T-helper 22 cell (primary cell): ENCODE measurements at places on chromosomes 16 and 17.

GRCh38 chr17:17086585-17086984, 44.3 kb downstream of the MPRIP start:
- DNase-seq: no peak

GRCh38 chr17:17512866-17513265, 16.7 kb upstream of the RASD1 start:
- DNase-seq: no peak

DNA sequence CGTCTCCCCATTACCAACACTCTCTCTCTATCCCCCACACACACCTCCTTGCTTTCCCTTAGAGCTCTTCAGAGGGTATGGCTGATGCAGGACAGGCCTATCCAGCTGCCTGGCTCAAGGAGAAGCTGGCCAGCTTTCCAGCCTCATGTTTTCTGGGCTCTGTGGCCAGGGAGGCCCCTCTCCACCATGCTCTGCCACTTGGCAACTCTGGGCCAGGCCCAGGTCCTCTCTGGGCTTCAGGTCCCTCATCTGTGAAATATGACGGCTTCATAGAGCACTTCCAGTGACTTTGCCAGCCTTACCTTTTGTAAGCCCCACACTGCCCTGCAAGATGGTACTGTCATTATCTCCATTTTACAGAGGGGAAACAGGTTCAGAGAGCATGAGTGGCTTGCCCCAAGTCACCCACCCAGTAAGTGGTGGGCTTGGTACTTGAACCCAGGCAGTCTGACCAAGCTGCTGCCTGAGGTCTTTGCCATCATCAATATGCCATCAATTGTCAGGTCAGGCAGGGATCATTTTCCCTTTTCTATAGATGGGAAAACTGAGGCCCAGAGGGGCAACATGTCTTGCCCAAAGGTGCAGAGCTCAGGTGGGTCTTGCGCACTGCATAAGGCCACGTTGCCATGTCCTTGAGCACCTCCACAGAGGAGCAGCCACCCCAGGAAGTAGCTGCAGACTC, 548 bp upstream of the ADGRG5 start:
- DNase-seq: no peak

- DNase-seq: no peak
These were observed 15.5 kb upstream of the USP22 start for GRCh38 chr17:21058098-21058893.

DNA sequence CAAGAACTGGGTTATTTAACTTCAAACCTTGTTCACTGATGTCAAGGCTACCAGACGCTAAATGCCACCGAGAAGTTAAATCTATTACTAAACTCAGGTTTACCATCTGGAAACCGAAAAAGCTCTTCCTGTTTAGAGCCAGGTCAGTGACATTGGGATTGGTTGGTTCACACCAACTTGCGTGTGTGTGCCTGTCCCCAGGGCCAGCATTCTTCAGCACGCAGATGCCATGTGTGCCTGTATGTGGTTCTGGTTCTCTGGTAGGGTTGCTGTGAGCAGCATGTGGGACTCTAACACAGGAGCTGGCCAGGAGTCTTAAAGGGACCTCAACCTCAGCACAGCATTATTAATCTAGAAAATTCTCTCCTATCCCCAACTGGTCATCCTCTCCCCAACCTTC, 18.1 kb upstream of the TBX2 start:
- no peak for DNase-seq

GRCh38 chr16:49452578-49452977, 79.0 kb downstream of the C16orf78 start:
- DNase-seq: no peak

GRCh38 chr17:69981441-69981840, 93.6 kb upstream of the KCNJ16 start:
- DNase-seq: no peak

DNA sequence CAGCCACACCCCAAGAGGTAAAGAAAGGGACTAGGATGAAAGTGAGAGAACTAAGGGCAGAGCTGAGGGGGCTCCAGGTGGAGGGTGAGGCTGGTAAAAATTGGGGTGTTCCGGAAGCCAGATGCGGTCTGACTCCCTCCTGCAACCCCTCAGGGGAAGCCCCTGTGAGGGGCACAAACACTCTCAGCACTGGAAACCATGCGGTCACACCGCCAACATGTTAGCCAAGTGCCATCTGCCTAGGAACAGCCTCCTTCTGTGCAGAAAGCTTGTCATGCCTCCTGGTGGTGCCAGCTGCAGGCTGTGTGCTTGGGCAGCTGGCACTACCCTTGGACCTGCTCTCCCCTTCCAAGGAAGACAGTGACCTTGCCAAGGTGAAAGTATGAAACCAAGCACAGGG, 83.5 kb upstream of the RPL38 start:
- no peak for DNase-seq

DNA sequence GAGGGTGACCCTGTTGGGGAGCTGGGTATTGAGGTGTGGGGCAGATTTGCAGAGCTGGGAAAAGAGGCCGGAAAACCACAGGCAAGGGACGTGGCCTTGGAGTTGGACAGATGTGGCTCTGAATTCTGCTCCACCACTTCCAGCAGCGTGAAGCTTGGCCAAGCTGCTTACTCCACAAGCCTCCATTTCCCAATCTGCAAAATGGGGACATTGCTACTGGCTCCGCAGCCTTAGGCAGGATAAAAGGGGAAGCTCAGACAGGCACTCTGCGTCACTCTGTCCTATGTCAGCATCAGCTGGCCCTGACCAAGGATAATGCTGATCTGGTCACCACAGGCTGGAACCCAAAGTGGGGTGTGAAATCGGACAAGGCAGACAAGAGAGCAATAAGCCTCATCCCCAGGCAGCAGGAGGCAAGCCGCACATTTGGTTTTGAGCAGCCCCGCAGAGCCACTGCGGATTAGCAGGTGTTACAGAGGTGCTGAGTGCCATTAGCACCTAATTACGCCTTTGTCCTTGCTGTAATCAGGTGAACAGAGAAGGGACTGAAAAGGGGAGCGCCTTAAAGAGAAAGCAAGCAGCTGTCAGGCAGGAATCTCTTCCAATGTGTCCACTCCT, 54.8 kb downstream of the SDK2 start:
- DNase-seq: no peak

DNA sequence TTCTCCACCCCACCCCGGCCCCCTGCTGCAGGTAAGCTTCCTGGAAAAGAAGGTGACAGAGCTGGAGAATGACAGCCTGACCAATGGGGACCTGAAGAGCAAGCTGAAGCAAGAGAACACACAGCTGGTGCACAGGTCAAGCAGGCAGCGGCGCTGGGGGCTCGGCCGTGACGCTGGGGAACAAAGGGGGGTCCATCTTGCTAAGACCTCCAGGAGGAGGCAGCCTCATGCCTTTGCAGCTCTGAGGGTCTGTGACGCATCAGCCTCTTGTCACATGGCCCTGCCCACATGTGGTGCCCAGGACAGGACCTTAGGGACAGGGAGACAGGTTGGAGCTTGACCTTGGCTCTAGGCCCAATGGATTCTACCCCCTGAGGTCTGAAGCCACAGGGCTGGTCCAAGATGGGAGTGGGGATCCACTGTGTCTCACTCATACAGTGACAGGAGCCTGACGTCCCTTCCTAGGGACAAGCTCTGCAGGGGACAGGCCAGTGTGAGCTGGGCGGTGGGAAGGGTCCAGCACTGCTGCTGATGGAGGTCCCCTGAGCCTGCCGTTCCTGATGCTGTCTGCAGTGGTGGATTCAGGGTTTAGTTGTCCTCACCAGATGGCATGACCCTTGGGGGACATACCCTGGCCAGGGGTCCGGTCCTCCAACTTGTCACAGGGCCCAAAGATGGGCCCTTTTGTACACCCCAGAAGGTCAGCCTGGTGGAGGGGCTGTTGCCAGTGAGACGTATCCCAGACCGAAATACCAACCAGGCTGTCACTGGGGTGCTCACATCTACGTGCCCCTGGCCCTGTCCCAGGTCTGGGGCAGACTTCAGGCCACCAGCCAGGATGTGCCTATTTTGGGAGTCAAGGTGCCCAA, 132.6 kb downstream of the RAB11FIP4 start:
- no peak for DNase-seq

DNA sequence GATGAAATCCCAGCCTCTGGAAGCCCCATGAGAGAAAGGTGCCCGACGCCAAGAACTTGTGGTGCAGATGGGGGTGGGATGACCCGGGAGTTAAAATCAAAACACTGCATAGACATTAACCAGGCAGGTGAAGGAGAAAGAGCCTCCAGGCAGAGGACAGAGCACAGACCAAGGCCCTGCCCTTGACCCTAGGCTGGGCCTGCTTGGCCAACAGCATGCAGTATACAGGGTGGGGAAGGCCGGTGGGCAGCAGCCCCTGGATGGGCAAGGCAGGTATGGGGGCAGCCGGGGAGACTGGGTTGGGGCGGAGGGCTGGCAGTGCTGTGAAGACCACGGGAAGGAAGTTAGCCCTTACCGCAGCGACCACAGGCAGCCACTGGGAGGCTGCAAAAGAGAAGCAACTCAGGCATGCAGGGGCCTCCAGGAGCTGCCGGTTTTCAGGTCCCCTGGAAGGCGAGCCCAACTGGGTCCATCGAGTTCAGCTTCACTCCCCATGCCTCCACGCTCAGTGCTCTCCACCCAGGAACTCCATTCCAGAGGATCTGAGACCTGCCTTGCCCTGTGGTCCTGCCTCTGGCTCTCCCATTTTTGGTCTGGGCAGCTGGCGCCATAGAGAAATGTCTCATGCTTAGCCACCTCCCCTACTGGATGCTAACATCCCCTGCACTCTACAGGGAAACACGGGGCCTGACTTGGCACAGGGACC, 81.2 kb downstream of the C16orf95 start:
- DNase-seq: no peak

- peak; percentile 49 for DNase-seq
These were observed 16.0 kb downstream of the SOX8 start for GRCh38 chr16:997440-998051.

DNA sequence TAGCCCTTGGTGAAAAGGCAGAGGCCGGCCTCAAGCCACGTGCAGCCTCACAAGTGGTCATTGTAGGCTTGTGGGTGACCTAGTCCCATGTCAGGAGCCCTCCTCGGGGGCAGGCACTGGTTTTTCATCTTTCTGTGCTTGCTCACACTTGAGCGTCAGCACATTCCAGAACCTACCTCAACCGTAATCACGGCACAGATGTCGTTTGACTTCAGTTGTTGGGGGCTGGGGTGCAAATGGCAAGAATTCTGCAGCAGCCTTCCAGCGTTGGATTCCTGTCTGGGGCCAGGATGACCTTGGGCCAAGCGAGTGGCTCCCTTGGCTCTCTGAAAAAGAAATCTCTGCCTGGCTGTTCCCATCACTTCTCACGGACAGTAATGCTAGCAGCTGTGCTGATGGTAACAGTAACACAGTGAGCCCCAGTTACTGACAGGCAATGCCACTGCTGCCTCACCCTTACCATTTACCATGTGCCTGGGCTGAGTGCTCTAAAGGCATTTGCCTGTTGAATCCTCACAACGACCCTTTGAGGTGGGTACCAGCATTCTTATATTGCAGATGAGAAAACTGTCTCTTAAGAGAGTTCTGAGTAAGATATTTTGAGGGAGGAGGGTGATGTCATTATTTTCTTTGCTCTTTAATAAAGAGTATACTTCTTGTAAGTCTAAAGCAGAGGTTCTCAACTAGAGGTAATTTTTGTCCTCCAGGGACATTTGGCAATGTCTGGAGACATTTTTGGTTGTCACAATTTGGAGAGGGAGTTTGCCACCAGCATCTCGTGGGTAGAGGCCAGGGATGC, 46.5 kb downstream of the KSR1 start:
- no peak for DNase-seq

GRCh38 chr17:81350320-81350890, 44.9 kb upstream of the BAHCC1 start:
- DNase-seq: no peak

- no peak for DNase-seq
These were observed 258 bp downstream of the PRKCB start for GRCh38 chr16:23836078-23836403.

- no peak for DNase-seq
These were observed 8.1 kb downstream of the FASN start for GRCh38 chr17:82089723-82090548.

GRCh38 chr17:30158896-30159625, 42.4 kb downstream of the NSRP1 start:
- DNase-seq: no peak

DNA sequence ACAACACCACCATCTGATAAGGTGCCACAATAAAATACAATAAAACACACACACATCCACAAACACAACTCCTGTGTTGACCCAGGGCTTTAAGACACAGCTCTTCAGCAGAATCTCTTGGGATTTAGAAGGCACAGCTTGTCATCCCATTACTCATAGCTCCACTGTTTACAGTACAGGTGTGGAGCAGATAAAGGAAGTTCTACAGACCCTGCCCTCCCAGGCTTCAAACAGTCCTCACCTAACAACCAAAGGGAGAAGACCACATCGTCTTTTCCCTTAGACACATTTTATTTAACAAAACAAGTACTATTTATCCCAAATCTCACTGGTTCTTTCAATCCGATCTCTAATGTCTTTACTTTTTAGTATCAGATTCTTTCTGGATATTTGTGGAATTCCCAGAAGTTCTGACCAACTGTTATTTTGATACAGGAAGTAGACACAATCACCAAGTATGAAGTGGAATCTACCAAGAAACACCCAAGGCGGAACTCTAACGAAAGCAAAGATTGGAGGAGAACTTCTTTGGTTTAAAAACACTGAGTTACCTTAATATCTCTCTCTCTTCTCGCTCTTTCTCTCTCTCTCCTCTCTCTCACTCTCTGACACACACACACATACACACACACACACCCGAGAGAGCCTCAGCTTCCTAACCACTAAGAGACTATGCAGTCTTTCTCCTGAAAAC, 46.1 kb downstream of the CYTH1 start:
- no peak for DNase-seq

DNA sequence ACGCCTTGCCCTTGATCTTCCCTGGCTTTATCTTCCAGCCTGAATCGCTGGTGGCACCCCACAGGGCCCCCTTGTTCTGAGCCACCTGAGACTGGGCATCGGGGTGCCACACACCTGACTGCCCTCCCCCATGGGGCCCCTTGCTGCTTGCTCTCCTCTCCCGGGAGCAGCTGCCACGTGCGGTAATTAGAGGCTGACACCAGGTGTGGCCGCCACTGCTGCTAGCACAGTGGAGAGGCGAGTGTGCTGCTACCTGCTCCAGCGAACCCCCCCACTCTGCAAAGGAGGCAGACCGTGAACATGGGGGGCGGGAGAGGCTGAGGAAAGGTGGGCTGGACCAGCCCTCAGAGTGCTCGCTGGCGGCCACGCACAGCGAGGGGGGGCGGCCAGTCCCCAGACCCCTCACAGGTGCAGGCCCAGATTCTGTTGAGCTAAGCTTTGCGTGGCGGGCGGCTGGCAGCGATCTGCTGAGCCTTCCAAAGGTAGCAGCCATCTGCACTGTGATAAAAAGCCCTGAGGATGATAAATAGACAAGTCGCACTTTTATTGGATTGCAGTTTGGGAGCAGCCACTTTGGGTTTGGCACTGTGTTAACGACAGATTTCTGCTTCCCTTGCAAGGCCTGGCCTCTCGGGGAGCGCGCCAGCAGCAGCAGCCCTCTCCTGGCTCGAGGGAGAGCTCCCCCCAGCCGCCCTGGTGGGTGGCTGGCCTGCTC, 167.9 kb upstream of the GSE1 start:
- DNase-seq: no peak
